GM23248 (cell line): ENCODE measurements at places on chromosomes 7 and 10. TPM values are rescaled to one million over a fixed set of nuclear protein-coding genes. Genes with fewer than 3 reads are reported as not detected.

Gene IDI2
- not detected in 2 replicates for total RNA-seq

Gene PRDX3
- total RNA-seq, result 246 TPM in 2 replicates

Gene UNCX
- total RNA-seq, result not detected in 2 replicates

Gene ZNF722
- not detected in 2 replicates for total RNA-seq

Gene MBL2
- not detected in 2 replicates for total RNA-seq
